ENCODE measurements at places on chromosomes 16 and 17.
A peak's percentile ranks its signal among the peaks of the same experiment; 100 is the strongest.

DNA sequence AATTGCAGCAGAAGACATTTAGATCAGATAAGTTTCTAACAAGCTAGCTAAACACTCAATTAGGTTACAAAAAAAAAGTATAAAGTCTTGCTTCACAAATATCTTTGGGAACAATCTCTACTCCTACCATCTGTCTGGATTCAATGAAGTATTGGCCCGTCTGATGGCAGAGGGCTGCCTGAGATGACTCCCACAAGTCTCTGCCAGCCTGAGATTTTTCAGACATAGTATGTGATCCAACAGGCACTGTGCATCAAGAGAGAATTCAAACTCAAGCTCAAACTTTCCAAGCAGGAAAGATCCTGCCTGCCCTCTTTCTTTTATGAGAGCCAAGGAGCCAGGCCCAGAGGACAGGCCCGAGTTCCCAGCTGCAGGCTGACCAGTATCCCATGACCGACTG, 22.6 kb downstream of the SLC39A11 start:
- DNase-seq, result no peak

DNA sequence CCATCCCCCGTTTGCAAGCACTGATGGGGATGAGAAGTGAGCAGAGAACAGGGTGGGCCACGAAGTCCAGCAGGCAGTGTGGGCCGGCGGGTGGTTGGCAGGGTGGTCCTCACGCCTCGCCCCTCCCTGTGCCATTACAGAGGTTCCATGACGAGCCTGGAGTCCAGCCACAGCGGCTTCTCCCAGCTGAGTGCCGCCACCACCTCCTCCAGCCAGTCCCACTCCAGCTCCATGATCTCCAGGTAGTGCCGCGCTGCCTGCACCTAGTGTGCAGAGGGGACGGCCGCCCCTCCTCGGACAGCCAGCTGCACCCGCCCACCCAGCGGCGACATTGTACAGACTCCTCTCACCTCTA, 73.0 kb downstream of the SEC14L1 start:
- DNase-seq, result no peak

- no peak for DNase-seq
Measured at GRCh38 chr17:27485716-27486495, 29.7 kb downstream of the KSR1 start.

DNA sequence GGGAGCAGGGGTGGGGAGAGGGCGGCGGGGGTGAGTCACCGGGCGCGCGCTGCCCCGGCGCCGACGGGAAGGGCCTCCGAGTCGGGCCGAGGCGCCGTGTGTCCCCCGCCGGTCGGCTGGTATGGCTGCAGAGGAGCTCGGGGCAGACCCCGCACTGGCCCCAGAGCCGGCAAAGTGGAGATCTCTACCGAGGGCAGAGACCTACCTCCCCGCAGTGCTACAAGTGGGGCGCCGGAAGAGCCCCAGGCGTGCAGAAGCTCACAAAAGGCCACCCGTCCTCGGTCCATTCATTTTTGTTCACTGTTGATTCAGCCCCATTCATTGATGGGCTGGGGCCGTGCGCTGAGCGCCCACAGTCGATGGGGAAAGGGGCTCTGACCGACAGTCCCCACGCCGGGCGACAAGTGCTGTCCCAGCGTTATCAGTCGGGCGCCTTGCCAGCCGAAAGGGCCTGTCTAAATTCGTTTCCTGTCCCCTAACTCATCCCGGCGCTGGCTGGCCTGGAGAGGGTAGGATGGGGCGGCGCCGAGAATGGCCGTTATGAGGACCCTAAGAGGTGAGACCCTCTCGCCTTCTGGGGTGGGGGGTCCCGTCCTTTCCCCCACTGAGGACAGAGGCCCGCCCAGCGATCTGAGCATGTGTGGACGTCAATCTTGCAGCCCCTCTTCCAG, 709 bp upstream of the ENO3 start:
- DNase-seq, result peak; percentile 43

DNA sequence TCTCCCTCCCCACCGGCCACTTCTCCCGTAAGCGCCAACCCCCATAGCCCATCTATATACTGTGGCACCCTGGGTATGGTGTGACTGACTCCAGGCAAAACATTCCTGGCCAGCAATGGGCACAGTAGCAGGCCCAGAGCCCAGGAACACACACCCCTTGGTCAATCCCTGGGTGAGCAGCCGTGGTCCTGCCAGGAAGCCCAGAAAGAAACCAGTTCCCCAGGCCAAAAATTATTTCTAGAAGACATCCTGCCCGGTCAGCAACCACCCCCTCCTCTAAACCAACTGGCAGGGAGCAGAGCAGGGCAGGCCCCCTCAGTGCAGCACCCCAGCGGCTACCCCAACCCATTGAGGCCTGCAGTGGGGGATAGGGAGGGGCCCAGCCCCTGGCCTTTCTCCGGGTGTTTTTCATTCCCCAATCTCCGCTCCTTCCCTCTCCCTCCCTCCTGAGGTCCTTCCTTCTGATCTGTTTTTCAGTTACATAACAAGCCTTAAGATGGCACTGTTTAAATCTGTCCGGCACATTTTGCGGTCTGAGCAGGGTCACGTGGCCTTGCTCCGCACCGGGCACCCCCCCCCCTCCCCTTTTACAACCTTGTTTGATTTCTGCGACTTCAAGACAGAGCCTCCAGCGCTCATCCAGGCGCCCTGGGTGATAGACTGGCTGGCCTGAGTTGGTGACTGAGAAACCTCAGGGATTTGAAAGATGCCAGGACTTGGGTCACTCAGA, 2.0 kb downstream of the NPTX1 start:
- no peak for DNase-seq

GRCh38 chr17:47246120-47246519, 7.5 kb upstream of the ITGB3 start:
- no peak for DNase-seq

DNA sequence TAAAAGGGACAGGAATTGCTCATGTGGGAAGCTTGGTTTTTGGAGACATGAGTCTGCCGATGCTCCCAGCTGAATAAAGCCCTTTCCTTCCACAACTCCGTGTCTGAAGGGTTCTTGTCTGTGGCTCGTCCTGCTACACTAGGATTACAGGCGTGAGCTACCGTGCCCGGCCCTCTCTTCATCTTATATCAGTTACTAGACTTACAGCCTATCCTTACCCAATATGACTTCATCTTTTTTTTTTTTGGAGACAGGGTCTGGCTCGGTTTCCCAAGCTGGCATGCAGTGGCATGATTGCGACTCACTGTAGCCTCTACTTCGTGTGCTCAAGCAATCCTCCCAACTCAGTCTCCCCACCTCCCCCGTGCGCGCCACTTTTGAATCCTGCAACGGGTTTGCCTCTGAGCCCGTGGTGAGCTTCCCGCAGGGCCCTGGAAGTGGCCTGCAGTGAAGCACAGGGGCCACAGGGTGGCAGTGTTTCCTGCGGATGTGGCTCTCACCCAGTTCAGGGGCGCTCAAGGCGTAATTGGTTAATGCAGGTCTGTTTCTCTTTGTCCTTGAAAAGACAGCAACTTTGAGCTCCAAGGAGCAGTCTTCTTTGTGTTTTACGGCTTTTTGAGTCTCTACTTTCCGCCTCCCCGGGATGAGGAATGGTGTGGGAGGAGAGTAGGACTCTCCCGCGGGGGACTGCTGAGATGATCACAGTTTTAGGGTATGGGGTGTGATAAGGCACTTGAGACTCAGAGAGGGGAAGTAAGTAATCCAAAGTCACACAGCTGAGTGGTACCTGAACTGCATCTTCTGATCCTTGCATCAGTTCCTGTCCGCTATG, 22.7 kb upstream of the GPRC5B start:
- peak; percentile 75 for DNase-seq

GRCh38 chr16:52497067-52497816, 49.7 kb downstream of the TOX3 start:
- no peak for DNase-seq

DNA sequence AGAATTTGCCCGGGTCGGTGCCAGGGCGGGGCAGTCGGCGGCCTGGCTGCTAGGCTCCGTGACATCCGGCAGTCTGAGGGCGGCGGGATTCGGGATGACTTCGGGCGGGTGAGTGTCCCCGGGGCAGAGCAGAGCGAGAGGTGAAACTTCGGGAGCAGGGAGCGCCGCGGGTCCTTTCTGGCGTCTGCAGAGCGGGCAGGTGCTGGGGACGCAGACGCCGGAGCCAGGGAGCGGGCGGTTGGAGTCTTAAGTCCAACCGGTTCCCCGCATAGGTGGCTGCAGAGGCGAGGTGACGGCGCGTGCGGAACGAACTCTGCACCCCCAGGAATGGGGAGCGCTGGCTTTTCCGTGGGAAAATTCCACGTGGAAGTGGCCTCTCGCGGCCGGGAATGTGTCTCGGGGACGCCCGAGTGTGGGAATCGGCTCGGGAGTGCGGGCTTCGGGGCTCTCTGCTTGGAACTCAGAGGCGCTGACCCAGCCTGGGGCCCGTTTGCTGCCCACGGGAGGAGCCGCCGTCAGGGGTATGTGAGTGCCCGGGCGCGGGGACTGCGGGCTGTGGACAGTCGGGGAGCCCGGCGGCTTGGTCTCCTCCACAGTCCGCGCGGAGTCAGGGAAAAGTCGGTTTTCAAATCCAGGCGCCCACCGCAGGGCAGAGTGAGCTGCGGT, at the start of gene B4GALNT2:
Gene B4GALNT2 (plus strand): TSS at position 71 of the 666 bp plus-strand sequence. CDS start 24 bp downstream, at position 95.
- peak; percentile 21 for DNase-seq

DNA sequence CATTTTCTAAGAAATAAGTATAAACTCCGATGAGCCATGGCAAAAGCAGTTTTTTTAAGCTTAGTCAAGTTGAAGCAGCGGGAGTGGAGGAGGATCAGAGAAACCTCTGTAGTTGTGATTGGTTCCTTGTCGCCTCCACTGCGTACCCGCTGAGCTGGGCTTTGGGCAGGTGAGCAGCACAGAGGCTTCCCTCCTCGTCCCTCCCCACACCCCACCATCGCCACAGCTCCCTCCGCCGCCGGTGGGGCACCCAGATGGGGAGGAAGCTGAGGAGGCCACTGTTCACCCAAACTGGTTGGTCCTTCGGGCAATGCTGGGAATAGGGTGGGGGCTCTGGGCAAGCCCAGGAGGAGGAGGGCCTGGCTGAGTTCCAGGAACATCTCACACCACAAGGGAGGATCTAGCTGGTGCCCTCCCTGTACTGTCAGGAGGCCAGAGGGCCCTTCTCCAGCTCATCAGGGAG, 5.2 kb upstream of the MRPL38 start:
- no peak for DNase-seq

GRCh38 chr17:77178563-77178962, 37.8 kb downstream of the SEC14L1 start:
- no peak for DNase-seq

GRCh38 chr17:45411348-45412105, 21.1 kb downstream of the ARHGAP27 start:
- no peak for DNase-seq

GRCh38 chr16:58425756-58426494, 33.7 kb downstream of the GINS3 start:
- peak; percentile 19 for DNase-seq

GRCh38 chr16:81755915-81756614, 23.0 kb upstream of the PLCG2 start:
- DNase-seq, result no peak

GRCh38 chr17:11122908-11123307, 118.1 kb upstream of the SHISA6 start:
- no peak for DNase-seq

DNA sequence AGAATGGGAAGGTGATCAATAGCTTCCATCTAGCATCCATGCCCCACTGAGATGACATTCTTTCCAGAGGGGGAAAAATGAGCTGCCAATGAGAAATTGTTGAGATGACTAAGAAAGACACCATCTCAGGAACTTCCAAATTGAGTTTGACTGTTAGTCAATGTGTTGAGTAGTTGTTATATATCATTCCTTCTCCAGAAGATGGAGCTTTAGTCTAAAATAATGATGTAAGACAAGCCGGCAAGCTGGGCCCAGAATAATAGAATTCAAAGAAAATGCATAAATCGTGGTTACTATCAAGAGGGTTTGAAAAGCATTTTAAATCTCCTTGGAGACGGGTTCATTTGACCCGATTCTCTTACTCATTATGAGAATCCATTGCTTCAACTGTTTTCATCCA, 71.0 kb upstream of the ATF7IP2 start:
- DNase-seq, result no peak

DNA sequence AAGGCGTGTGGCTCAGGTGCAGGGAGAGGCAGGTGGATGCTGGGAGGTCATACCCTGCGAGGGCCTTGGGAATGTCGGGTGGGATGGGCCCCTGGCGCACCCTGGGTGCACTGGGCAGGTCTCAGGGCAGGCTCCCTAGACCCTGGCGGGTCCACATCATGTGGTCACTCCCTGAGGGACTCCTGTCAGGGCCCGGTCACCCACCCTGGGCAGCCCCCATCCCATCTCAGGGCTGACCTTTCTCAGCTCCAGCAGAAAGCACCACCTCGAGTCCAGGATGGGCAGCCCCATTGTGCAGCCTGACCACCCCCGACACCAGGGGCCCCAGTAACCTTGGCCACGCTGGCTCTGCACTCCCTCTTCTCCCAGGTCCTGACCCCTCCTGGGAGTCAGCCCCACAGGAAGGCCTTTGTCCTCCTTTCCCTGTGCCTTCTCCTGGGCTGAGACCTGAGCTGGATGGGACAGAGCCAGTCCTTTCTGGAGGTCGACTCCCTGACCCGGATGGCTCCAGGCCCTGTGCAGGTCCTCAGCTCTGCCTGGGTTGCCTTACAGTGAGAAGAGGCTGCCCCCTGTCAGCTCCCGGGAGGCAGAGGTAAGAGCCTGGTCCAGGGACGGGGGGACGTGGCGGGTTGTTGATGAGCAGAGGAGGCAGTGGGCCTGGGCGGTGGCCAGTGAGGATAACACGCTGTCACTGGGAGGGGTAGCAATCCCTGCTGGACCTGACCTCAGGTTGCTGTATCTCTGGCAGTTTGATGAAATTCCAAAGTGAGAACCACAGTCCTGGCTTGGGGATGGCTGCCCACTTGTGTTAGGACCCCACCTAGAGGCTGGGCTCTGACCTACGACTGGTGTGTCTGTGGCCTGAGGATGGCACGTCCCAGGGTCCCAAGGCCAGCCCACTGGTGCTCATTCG, 77.9 kb downstream of the GOSR1 start:
- no peak for DNase-seq

DNA sequence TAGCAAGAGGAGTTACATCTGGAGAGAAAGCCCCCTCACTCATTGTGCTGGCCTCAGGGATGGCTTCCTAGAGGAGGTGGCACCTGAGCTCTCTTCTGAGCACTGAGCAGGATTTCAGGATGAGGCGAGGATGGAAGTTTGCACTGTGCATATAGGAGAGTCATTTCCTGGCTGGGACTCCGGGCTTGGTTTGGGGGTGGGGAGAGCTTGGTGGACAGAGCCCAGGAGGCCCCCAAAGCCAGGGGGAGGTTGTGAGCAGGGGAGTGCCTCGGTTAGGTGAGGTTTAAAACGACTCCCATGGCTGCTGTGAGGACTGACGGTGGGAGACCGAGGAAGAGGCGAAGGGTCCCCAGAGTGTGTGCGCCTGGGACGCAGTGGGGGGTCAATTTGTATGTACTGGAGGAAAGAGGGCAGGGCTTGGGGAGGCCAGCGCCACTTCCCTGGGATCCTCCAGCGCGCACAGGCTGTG, 1.2 kb downstream of the CAMKK1 start:
- no peak for DNase-seq

- DNase-seq, result no peak
Measured at GRCh38 chr17:66963909-66964771, at the start of gene CACNG4. Gene CACNG4, plus strand, starts transcription at chr17:66964707. Its CDS starts 205 bp downstream, at chr17:66964912.

Measured in activated T-cell treated with anti-CD3 and anti-CD28 coated beads, Interleukin-2, amount 50 U/mL, for 72 hours (primary cell).